ELR (cell line): ENCODE measurements at places on chromosomes 7 and 10.

GRCh38 chr7:22256541-22257096 is 100.3 kb downstream of the RAPGEF5 start:
- DNase-seq = no peak

GRCh38 chr7:27269455-27269854 is 26.9 kb downstream of the EVX1 start:
- no peak for DNase-seq

DNA sequence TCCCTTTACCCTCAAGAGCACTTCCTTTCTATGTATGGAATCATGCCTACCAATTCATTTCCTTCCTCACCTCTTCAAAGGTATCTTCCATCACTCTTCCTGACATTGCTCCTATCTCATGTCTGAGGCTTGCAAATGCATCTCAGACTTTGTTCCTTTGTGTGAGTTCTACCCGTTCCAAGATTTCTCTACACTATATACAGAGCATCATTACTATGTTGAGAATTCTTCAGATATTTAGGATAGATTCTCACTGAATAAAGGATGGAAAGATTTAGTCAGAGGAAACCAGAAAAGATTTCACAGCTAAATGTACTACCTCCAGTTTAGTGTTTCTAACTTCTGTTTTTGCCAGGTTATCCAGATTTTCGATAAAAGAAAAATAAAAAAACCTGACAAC is 462.7 kb downstream of the PHTF2 start:
- DNase-seq = no peak

GRCh38 chr10:123624086-123624485 is 42.1 kb upstream of the GPR26 start:
- no peak for DNase-seq

DNA sequence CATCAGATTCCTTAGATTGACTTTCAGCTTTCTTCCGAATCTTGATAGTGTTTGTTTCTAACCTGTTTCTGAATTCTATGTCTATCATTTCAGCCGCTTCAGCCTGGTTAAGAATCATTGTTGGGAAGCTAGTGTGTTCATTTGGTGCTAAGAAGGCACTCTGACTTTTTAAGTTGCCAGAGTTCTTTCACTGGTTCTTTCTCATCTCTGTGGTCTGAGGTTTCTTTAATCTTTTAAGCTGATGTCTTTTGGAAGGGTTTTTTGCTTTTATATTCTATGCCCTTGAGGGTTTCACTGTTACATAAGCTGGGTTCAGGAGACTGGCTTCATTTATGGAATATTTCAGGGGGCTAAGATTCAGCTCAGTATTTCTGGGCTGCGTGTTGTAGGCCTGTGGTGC is 104.5 kb upstream of the PRSS58 start:
- DNase-seq = no peak

DNA sequence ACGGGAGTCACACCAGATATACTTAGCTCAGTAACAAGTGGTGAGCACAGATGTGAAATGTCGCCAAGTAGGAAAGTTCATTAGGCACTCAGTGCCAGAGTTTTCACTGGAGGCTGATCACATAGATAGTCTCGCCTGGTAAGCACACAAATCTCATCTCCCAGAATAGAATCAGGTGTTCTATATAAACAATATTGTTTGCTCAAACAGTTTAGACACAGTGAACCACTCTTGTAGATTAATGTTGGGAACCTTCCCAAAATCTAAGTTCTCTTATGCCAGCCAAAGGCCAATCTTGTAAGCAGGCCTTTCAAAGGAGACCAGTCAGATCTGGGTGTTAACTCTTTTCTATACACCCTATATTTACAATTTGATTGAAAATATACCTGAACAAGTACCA is 716.5 kb upstream of the GRM3 start:
- no peak for DNase-seq

- no peak for DNase-seq
Measured at GRCh38 chr10:108014145-108014901, 849.8 kb upstream of the SORCS1 start.

DNA sequence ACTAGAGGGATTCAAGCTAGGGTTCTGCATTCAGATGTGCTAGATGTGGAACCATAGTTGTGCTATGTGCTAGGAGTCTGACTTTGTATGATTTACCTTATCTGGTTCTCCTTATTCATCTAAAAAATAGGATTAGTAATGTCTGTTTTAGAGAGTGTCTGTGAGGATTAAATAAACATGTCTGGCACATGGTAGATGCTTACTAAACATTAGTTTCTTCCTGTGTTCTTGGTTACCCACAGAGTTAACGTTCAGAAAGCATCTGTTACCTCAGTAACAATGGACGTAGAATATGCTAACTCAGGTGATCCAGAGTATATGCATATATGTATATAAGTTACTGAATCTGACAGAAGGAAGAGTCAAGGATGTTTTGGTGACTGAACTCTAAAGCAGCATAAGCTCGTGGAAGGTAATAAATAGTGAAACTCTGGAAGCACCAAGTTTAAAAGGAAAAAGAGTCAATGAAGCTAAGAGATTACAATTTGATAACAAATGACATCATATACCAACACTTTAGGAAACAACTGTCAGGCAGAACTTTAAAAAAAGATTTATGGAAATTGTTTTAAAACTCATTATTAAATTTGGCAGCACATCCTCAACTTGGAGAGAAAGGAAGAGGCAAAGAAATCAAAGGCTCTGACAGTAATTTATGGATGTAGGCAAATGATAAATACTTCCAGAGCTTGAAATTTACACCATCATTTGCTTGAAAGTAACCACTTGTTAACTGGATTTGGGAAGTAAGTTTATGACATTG is 127.0 kb downstream of the CCNY start:
- no peak for DNase-seq

DNA sequence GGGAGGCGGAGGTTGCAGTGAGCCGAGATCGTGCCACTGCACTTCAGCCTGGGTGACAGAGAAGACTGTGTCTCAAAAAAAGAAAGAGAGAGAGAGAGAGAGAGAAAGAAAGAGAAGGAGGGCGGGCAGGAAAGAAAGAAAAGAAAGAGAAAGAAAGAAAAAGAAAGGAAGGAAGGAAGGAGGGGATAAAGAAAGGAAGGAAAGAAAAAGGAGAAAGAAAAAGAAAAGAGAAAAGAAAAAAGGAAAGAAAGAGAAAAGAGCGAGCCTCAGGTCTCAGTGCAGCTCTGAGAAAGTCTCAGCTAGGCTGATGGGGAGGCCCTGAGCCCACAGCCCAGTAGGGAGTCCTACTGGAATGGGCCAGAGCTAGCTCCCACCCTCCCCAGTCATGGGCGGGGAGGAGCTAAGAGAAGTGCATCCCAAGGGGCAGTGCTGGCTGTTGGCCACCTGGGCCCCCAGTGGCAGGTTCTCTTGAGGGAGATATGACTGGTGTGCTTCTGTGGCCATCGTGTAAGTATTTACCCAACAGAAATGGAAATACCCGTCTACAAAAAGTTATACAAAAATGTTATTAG is 69.3 kb downstream of the ABRAXAS2 start:
- no peak for DNase-seq

DNA sequence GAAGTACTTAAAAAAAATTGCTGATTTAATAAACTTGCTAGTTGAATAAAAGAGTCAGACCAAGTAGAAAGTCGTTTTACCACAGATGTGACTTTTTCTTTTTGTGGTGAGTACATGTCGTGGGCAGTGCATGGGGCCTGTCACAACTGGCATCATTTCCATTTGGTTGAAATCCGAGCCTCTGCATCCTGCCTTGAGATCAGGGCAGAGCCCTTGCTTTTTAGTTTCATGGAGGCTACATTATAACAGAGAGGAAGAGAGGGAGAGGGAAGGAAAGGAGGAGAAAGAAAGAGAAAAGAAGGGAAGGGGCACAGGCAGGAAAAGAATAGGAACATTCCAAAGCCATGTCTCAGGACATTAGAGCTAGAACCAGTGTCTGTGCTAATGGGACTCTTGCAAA is 20.4 kb upstream of the INSYN2A start:
- DNase-seq = no peak

DNA sequence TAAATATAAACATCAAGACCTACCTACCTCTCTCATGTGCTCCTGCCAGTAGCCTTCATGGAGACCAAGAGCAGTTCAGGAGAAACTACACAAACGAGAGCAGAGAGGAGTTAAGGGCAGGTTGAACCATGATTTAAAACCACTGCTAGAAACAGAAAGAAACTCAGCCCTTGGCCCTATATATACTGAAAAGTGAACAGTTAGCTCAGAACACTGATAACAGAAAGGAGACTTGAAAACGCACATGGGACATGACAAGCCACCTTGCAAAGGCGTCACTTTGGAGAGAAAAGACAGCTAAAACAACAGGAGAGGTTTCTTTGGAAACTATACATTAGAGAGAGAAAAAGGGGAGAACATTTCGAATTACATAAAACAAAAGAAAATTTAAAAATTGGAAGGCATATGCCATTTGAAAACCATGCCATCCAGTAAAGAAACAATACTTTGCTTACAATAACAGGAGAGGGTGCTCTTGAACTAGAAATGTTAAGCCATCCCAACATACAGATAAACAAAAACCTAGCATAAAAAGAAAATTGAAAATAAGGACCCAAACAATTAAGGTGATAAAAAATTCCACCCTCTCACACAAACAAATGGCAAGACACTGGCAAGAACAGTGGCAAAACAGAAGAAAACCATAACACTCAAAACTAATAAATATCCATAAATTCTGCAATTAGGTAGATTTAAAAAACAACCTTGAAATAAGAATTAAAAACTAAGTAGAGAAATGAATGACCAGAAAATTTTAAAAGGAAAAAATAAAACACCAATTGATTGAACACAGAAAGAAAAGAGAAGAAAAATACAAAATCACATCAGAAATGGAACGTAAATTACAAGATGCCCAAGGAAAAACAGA is 232.7 kb downstream of the IMMP2L start:
- DNase-seq = peak; percentile 22

DNA sequence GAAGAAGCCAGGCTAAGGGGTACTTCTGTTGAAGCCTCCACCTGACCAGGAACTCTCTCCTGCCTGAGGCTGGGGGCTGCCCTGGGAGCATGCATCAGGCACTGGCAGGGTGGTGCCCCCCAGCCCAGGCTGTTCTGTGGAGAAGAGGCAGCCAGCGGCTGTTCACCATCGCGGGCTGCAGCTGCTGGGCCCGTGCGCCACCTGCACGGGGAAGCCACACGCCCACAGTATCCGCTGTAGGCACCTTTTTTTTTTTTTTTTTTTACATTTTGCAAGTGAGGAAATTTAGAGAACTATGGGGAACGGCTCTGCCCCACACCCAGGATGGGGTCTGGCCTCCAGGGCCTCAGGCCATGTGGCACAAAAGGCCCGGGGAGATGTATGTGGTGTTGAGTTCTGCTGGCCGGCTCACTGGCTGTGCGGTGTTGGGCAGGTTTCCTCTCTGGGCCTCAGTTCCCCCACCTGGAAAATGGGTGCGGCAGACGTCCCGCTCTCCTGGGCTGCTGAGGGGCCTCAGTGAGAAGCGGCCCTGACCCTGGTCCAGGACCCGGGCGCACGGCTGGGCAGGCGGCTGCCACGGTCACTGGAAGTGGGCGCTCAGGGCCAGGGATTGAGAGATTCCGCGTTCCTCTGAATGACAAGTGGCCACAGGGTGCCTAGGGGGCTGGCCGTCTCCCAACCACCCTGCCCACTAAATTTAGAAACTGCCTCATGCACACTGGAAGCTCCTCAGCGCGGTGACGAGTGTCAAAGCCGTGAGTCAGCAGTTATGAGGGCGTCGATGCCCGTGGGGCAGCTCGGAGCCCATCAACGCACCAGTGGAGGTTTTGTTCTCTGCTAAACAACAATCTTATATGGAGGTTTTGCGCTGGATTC is 8.8 kb upstream of the INTS1 start:
- DNase-seq = peak; percentile 93

GRCh38 chr7:157016352-157017041 is 6.0 kb upstream of the MNX1 start:
- DNase-seq = no peak

GRCh38 chr10:121448766-121449421 is 149.3 kb downstream of the FGFR2 start:
- DNase-seq = no peak

DNA sequence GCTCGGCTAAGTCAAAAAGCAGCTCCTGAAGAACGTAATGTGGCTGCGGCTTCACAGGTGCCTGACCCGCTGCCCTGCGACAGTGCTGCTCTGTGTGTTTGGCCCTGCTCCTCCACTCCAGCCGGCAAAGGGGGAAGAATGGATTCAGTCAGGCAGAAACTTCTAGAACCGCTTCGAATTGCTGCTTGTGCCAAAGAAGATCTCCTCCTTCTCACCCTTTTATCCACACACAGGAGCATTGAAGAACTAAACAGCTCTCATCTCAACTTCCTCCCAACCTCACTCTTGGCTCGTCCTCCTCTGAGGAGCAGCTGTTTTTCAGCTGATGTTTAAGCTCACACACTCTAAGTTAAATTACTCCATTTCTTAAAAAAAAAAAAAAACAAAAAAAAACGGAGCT is 651.4 kb downstream of the INHBA start:
- DNase-seq = no peak

DNA sequence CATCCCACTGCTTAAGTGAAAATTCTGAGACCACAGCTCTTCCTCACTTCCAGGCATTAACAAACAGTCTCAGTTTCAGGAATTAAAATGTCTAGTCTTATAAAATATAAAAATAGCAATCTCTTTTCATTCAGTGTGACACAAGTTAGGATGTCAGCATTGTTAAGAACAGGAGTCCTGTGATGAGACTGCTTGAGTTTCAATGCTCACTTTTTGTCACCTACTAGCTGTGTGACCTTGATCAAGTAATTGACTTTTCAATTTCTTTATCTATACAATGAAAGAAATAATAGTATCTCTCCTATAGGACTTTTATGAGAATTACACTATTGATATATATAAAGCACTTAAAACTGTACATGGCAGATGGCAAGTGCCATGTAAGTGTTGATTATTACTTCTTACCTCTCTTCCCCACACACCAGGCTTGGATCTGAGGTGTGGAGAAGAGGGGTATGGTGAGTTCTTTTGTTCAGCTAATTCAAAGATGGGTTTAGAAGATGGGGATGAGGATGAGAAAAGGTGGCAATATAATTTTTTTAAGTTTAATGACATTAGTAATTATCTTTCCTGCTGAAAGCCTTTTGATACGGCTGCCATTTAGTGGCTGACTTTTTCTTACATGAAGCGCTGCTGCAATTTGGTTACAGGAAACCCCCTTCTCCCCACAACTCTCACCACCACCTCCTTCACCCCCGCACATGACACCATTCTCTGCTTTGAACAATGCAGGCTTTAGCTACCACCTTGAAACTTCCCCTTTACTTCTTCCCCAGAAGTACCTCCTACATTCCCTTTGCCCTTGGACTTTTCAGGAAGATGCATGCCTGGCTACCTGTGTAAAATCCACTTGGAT is 20.8 kb upstream of the HYAL4 start:
- no peak for DNase-seq

GRCh38 chr7:46948716-46949115 is 633.2 kb downstream of the TNS3 start:
- no peak for DNase-seq

DNA sequence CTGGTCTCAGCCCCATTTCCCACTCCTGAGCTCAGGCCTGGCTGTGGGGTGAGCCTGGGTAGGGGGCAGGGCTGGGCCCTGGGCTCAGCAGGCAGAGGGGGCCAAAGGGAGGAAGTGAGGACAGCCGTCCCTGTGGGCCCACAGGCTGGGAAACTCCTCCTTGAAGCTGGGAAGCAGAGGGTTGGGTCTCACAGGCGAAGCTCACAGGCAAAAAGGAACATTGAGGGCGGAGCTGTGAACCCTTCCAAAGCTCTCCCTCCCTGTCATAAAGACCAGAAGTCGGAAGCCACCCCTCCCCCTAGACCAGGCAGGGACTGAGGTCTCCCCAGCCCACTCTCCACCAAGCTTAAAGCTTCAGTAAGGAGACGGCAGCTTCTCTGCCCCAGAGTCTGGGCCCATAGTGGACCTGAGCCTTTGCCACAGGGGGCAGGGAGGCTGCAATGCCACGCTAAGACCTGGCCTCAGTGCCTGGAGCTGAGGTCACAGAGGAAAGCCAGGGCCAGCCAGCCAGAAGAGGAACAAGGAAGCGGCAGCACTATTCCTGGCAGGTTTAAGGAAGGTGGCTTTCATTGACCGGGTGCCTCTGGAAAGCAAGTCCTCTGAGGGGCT is 1.0 kb upstream of the KCP start:
- no peak for DNase-seq
